ENCODE measurements at places on chromosomes 12 and 14.

DNA sequence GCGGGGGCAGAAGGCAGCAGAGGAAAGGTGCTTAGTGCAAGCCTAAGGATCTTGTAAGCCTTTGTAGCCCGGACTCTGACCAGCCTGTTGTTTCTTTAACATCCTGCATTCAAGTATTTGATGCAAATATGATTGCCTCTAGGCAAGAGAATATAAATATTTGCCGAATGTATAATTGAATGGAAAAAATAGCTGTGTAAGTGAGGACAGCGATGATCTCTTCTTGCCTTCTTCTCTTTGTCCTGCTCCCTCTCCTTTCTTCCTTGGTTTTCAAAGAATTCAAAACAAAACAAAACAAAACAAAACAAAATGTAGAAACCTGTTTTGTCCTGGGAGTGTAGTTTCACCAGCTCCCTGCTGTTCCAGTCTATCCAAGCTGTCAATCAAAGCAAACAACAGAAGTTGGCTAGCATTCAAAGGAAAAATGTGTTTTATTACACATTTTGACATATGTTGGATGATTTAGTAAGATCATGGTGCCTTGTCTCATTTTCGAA lies 74.9 kb upstream of the CPM start:
- DNase-seq = no peak

DNA sequence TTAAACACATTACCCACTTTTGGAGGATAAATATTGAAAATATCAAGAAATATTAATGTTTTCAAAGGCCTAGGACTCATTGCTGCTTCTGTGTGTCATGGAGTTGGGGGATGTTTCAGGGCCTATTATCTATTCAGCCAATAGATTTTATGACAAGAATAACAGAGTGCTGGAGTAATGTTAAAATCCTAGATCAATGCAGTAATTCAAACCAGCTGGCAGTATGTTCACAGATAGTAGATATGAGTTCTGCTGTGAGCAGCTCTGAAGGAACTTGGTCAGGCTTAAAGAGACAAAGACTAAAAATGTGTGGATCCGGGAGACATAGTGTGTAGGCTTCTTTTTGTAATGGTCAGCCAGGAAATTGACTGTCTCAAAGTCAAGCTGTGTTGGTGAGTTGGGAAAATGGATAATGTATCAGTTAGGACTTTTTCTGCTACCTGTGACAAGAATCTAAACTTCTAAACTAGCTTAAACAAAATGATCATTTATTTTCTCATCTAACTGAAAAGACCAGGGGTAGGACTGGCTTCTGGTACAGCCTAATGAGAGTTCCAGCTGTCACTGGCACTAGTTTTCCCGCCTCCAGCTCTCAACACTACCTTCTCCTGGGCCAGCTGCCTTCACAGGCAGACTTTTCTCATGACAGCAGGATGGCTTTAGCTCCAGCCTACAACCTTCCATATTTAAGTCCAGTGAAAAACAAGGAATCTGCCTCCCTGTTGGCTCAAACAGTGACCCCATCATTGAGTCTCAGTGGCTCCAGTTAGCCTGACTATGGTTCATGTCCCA lies 16.3 kb upstream of the POLR3B start:
- no peak for DNase-seq

- DNase-seq = no peak
Observed at GRCh38 chr12:67655829-67656228, 7.3 kb downstream of the DYRK2 start.

DNA sequence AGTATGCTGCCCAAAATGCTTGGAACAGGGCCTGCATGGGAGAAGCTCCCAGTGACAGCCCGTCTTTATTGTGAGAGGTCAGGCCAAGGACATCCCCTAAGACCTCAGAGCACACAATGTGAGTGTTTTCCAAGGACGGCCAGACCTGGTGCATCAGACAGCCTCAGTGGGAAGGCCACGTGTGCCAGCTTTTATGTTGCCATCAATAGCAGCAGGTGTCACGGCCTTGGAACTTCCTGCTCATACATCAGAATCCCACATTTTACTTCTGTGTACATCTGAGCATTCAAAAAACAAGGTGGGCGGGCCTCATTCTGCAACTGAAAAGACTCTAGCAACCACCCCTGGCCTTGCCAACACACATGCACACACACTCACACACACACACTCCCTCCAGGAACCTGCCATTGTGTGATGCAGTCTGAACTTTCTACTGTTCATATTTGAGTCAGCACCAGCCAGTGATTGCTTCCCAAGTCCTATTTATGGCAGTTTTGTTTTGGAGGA lies 753.1 kb upstream of the TBX3 start:
- no peak for DNase-seq

DNA sequence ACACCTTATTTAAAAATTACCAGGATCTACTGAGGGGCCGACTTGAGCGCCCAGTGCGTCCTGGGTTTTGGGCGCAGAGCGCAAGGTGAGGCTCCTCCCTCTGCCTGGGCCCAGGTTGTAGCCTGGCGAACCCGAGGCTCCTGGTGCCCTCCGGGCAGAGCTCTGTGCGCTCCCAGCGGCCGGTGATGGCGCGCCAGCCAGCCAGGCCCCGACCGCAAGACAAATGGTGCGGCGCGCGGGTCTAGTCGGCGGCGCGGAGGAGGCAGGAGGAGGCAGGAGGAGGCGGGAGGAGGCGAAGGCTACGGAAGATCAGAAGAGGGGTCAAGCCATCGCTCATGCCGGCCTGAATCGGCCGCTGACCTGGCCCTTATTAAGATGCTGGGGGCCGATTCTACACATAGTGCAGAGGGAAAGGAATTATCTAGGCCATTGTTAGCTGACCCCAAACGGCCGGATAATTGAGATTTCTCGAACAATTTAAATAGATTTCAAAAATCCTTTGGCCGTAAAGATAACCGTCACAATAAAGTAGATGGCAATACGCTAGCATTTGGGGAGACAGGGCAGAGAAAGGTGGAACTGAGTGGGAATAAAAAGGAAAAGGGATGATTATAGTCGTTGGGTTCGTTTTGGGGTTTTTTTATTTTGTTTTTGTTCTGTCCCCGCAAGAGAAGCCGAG lies 2.8 kb downstream of the TBX5 start:
- no peak for DNase-seq

- DNase-seq = no peak
Observed at GRCh38 chr12:108004319-108004718, 124.8 kb upstream of the WSCD2 start.

DNA sequence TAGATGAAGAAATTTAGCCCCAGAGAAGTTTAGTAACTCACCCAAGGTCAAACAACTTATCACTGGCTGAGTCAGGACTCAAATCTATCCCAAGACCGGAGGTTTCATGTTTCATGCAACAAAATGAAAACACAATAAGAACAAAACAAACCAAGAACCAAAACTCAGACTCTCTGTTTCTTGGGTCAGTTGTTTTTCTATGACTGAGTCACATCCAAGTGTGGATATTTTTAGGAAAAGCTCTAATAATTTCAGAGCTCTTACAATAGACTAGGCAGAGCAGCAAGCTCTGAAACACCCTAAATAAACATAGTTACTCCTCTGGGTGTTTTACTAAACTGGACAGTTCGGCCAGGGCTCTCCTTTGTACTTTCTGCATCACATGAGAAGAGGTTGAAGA lies 87.6 kb upstream of the PRB2 start:
- no peak for DNase-seq

DNA sequence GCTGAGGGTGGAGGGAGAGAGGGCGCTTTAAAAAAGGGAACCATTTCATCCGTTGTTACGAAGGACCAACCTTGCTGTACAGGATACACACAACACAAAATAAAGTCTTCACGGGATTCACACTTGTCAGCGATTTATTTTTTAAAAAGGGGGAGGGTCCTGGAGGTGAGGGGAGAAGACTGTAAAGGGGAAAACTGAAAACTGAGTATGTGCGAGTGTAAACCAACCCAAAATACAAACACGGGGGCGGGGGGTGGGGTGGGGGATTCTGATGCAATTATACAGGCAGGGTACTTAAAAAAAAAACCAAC lies 499 bp upstream of the PRKAG1 start:
- DNase-seq = peak; percentile 81

GRCh38 chr14:37583358-37584210 lies 11.5 kb downstream of the FOXA1 start:
- no peak for DNase-seq

GRCh38 chr12:32777159-32777558 lies 21.5 kb upstream of the YARS2 start:
- no peak for DNase-seq

- no peak for DNase-seq
Observed at GRCh38 chr14:62689733-62690132, 355.5 kb downstream of the KCNH5 start.

GRCh38 chr12:51218607-51219161 lies 822 bp upstream of the POU6F1 start:
- no peak for DNase-seq

GRCh38 chr12:24922090-24922489 lies 26.8 kb downstream of the BCAT1 start:
- peak; percentile 3 for DNase-seq

DNA sequence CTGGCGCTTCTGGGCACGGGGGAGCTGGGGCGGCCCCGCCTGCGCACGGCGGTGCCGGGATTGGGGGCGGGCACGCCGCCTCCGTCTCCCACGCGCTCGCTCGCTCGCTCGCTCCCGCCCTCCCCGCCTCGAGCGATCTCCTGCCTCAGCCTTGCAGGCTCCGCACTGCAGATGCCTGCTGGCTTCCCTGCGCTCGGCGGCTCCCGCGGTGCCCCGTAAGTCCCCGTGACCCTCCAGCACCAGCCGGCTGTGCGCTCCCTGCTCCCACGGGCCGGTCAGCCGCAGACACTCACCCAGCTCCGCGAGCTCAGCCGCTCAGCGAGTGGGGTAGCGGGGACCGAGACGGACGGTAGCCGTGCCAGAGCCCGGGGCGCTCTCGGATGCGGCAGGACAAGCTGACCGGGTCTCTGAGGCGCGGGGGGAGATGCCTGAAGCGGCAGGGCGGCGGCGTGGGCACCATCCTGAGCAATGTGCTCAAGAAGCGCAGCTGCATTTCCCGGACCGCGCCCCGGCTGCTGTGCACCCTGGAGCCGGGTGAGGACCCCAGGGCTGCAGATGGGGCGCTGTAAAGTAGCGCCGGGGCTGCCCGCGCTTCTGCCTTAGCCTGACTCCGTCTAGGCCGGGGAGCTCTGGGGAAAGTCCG lies at the start of gene TBC1D30:
TSS of gene TBC1D30 (plus strand) at position 148 of the 643 bp plus-strand sequence. CDS start at position 381, 233 bp downstream.
- DNase-seq = peak; percentile 50

DNA sequence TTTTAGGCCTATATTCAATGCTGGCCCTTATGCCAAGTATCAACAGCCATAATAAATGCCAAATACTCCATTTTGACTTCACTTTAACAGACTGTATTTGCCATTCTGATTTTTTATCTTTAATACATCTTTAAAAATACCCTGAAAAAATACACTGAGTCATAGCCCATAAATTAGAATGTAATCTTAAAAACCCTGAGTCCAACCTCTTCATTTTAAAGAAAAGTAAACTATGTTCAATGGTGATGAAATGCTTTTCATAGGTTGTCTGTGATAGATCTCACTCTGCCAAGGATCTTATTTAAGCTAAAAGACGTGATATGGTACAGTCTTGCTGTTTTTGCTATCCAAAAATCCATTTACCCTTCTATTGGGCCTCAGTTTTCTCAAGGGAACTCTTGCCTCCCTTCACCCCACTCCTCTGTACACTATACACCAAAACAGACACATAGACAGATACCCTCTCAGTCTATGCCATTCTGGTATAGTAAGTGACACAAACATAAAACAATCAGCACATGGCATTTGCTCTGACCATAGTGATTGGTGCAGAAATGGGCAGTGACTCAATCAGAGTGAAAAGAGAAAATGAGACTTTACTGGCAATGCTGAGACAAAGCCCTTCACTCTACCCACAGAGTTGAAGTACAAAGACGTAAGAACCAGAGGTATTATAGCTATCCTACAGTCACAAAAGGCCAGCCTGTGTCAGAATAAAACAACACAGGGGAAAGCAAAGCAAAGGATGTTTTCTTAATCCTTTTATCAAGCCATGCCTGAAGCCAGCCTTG lies 49.1 kb downstream of the BTG1 start:
- no peak for DNase-seq

DNA sequence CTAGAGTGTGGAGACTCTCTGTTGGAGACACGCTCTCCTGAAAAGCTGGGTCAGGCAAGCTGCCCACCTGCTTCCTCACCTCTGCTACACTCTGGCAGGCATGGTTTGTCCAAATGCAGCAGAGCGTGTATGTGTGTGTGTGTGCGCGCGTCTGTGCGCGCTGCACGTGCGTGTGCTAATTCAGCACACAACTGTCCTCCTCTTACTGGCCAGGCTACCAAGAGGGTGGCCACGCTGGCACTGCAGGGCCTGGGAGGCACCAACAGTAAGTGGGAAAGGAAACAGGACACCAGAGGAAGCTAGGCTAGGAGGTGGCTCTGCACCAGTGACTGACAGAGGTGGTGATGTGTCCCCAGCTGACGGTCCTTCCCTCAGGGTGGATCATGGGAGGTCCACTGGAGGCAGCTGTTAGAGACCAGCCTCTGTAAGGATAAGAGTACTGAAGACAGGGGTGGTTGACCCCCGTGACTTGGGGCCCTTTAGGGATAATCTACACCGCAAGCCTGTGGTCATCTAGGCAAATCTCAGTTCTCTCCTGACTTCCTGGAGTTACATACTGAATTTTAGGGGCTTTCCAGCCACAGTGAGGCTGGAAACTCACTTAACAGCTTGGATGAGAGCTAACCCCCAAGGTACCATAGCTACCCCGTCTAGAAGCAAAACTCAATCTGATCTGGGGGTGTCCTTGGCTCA lies 15.6 kb upstream of the TFCP2 start:
- no peak for DNase-seq

DNA sequence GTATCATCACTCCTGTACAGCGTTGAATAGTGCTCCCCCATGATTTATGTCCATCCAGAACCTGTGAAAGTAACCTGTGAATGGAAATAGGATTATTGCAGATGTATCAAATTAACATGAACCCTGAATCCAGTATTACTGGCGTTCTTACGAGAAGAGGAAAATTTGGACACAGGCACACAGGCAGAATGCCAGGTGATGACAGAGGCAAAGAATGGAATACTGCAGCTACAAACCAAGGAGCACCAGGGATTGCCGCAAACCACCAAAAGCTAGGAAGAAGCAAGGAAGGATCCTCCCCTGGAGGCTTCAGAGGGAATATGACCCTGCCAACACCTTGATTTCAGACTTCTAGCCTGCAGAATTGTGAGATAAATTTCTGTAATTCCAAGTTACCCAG lies 113.5 kb upstream of the EGLN3 start:
- DNase-seq = no peak

GRCh38 chr12:62269464-62270228 lies 9.4 kb downstream of the USP15 start:
- no peak for DNase-seq

DNA sequence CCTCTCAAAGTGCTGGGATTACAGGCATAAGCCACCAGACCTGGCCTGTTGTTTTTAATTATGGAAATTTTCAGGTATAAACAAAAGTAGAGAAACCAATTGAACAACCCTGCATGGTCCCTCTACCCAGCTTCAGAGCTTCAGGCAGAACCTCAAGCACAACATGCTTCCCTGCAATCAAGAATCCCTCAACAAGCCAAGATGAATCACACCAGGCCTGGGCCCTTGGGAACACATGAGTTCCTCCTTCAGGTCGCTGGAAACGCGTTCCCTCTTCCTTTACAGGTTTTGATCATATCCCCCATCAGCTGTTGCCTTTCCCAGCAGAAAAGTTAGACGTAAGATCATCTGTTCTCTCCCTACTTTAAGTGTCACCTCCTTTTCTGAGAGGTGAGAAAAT lies 20.5 kb upstream of the CORO1C start:
- no peak for DNase-seq

- no peak for DNase-seq
Observed at GRCh38 chr12:41188841-41189394, 798 bp downstream of the PDZRN4 start.

- DNase-seq = peak; percentile 55
Observed at GRCh38 chr12:27821259-27821973, 41.4 kb upstream of the MANSC4 start.
